ENCODE measurements at places on chromosomes 4 and X.
A peak's percentile ranks its signal among the peaks of the same experiment; 100 is the strongest.

DNA sequence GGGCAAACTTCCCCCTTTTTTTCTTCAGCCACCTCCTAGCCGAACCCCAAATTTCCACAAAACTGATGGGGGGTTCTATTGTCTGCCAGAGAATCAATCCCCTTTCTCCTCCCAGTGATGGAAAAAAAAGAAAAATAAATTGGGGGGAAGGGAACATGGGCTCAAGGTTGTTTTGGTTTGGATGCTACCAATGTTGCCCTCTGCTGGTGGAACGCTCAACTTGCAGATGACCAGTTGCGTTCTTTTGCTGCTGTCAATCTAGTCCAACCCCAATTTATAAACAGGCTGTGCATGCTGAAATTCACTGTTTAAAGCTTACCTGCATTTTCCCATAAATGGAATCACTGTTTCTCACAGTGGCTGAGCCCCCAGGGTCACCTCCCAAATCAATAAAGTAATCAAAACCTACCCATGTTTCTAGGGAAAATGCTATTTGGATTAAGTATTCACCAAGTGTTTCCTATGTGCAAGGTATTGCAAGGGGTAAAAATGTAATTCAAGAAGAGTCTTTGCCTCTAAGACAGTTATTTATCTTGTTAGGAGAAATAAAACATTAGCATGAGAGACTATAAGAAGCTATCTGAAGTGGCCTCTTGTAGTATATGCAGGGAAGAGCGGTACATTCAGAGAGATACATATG is 116.7 kb upstream of the TMEM164 start:
- peak; percentile 42 for DNase-seq

DNA sequence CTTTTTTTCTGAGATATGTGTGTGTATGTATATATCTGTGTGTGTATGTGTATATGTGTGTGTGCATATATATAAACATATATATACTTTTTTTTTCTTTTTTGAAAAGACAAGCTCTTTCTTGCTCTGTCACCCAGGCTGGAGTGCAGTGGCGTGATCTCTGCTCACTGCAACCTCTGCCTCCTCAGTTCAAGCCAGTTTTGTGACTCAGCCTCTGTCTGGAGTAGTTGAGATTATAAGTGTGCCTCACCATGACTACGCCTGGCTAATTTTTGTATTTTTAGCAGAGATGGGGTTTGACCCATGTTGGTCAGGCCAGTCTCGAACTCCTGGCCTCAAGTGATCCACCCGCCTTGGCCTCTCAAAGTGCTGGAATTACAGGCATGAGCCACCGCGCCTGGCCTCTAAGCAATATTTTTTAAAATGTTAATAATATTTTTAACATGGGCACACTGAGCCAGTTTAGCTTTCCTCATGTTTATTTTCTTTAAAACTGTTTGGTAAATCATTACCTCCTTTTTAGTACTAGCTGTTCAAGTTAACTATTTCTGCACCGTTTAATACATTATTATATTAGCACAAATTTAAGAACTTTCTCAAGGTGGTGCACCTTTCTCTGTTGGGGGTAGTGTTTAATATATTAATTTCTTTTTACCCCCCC is 33.3 kb downstream of the BBS12 start:
- DNase-seq = peak; percentile 26

GRCh38 chr4:147777456-147778091 is 45.7 kb downstream of the ARHGAP10 start:
- no peak for DNase-seq

GRCh38 chr4:2300431-2301224 is 38.7 kb upstream of the MXD4 start:
- no peak for DNase-seq

GRCh38 chr4:90357117-90357710 is 230.0 kb downstream of the CCSER1 start:
- DNase-seq = peak; percentile 58
